Endothelial cell of umbilical vein (primary cell): ENCODE measurements at places on chromosomes 13 and 19. TPM values are rescaled to one million over a fixed set of nuclear protein-coding genes. Genes with fewer than 3 reads are reported as not detected.
A peak's percentile ranks its signal among the peaks of the same experiment; 100 is the strongest.

HOMER3 gene
- total RNA-seq, result 131 and 139 TPM in 2 replicates

- DNase-seq, result no peak
- H3K4me3 ChIP-seq, result no peak overlapping the region
- H3K36me3 ChIP-seq, result no peaks in the 10 kb centered on the region
- H3K4me1 ChIP-seq, result no peaks in the 10 kb centered on the region
- H3K27ac ChIP-seq, result no peak overlapping the region
Observed at GRCh38 chr13:97946951-97947588, 6.4 kb upstream of the IPO5 start.

F2RL3 gene
- 1.2 TPM in 2 replicates for total RNA-seq

GRCh38 chr19:15551293-15552004 lies 43.1 kb downstream of the CYP4F22 start:
- H3K4me1 ChIP-seq, result peaks cover 10% of the 10 kb centered on the region
- H3K27ac ChIP-seq, result no peak overlapping the region
- no peaks in the 10 kb centered on the region for H3K36me3 ChIP-seq
- H3K27me3 ChIP-seq, result peaks cover 1% of the 10 kb centered on the region
- H3K4me3 ChIP-seq, result no peak overlapping the region
- no peak for DNase-seq

REX1BD gene
- total RNA-seq, result 64.0 and 64.4 TPM in 2 replicates

- no peak for DNase-seq
- no peak overlapping the region for H3K4me3 ChIP-seq
- no peaks in the 10 kb centered on the region for H3K36me3 ChIP-seq
- H3K27me3 ChIP-seq, result no peaks in the 10 kb centered on the region
Observed at GRCh38 chr19:47510516-47511127, 4.2 kb downstream of the NAPA start.

TTYH1 gene
- not detected in 2 replicates for total RNA-seq

DNA sequence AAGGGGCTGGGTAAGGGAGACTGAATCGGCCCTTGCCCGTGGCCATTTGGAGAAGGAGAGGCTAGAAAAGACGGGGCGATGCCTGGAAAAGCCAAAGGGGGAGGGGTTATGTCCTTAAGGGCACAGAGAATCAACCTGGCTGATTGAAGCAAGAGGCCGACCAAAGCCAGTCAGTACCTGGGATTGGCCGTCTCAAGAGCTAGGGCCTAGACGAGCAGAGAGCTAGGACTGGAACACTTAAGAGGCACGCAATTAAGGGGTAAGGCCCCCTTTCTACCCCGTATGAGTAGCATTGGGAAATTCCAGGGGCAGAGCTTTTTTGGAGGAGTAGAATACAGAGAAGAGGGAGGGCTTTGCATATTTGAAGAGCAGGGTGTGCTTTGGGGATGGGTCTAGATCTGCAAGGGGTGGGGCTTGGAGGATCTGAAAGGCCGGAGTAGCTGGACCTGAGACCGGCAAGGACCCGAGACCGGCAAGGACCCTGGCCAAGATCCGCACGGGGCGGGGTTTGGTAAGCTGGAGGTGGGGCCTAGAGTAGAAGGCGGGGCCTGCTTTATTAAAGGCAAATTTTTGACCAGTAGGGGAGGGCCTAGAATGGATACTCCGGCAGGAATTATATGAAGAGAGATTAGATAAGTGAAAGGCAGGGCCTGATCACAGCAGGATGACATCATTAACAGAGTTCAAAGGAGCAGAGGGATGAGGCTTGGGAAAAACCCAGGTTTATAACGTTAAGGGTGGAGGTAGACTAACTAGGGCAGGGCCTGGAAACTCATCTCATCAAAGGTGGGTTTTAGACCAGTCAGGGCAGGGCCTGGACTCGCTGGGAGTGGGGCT lies 10.7 kb upstream of the CACNG6 start:
- peaks cover 19% of the 10 kb centered on the region for H3K4me1 ChIP-seq
- H3K27me3 ChIP-seq, result no peaks in the 10 kb centered on the region
- H3K4me3 ChIP-seq, result peak overlapping the region; percentile 60

DNA sequence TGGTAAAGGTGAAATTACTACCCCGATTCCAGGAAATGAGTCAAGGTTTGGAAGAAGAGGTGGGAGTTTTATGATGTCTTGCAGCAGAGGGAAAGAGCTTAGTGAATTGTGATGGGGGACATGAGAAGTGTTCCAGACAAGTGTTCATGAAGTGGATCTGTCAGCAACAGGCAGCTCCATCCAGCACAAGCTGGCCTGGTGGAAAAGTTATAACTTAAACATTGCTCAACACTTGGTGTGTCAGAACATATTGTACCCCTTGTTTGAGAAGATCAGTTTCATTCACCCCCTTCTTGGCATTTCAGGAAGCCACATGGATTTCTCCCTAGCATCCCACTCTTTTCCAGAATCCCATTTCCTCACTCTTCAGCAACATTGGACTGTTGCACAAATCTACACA lies 222.0 kb downstream of the B3GLCT start:
- H3K4me3 ChIP-seq, result no peak overlapping the region
- no peaks in the 10 kb centered on the region for H3K36me3 ChIP-seq
- no peak for DNase-seq
- H3K4me1 ChIP-seq, result peaks cover 2% of the 10 kb centered on the region

DNA sequence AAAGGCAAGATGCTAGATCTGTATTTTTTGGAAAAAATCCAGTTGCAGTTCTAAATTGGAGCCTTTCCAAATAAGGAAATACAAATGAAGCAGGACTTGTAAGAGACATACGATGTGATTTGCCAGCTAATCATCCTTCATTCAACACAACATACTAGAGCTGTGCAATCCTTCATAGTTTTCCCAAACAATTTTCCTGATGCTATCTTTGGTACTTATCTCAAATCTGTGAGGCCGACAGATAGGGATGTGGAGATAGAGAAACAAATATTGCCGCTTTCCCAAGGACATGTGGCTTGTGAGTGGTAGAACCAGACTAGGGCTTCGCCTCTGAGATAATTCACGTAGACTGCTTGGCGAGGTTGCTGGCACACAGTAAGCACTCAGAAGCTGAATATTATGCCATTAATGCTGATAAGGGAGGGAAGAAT lies 176.6 kb downstream of the LMO7 start:
- no peaks in the 10 kb centered on the region for H3K27me3 ChIP-seq
- H3K36me3 ChIP-seq, result no peaks in the 10 kb centered on the region
- H3K4me1 ChIP-seq, result peaks cover 7% of the 10 kb centered on the region
- H3K27ac ChIP-seq, result no peak overlapping the region
- H3K4me3 ChIP-seq, result no peak overlapping the region

DNA sequence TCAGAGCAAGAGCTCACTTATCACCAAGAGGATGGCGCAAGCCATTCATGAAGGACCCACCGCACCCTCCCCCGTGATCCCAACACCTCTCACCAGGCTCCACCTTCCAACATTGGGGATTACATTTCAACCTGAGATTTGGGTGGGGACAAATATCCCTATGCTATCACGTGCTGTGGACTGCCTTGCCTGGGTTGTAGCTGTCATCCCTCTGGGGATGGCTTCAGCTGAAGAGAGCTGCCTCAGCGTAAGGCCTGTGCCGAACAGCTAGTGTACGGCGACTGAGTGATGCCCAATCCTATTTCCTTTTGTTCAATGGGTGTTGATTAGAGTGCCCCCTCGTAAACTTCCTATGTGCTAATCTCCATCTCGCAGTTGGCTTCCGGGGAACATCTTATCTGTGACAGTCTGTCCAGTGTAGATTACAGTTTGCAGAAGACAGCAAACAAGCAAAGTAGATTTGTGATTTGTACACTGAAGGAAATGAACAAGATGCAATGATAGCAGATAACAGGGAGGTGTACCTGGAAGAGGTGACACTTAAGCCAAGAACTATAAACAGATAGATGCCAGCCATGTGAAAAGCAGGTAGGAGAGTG lies 11.8 kb upstream of the RCBTB1 start:
- H3K36me3 ChIP-seq, result no peaks in the 10 kb centered on the region
- no peaks in the 10 kb centered on the region for H3K4me1 ChIP-seq
- no peak overlapping the region for H3K27ac ChIP-seq
- no peak for DNase-seq
- no peak overlapping the region for H3K4me3 ChIP-seq

- no peak overlapping the region for H3K4me3 ChIP-seq
- H3K36me3 ChIP-seq, result no peaks in the 10 kb centered on the region
- H3K27ac ChIP-seq, result no peak overlapping the region
- no peaks in the 10 kb centered on the region for H3K27me3 ChIP-seq
- no peak for DNase-seq
Observed at GRCh38 chr13:114151565-114152284, 19.3 kb upstream of the RASA3 start.

DNA sequence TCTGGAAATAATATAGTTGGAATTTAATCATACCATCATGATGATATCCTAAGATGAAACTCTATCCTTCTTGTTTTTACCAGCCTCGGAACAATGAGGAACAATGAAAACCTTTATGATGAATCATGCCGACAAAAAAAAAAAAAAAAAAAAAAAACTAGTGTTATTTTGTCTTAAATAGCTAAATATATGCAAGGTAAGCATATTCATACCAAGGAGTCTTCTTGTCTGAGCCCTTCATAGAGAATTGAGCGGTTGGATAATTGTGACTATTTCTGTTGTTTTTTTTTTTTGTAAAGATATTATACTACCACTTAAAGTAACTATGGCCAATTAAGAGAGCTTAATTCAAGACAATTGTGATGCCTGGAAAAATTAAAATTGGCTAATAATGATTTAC lies 244.0 kb upstream of the PCDH9 start:
- no peak for DNase-seq
- H3K36me3 ChIP-seq, result no peaks in the 10 kb centered on the region
- H3K4me3 ChIP-seq, result no peak overlapping the region
- no peaks in the 10 kb centered on the region for H3K27me3 ChIP-seq
- H3K27ac ChIP-seq, result no peak overlapping the region

NLRP4 gene
- not detected in 2 replicates for total RNA-seq

ZNF93 gene
- total RNA-seq, result 5.6 and 9.9 TPM in 2 replicates

GRCh38 chr13:33932769-33933406 lies 114.9 kb downstream of the RFC3 start:
- no peaks in the 10 kb centered on the region for H3K36me3 ChIP-seq
- no peaks in the 10 kb centered on the region for H3K4me1 ChIP-seq
- H3K4me3 ChIP-seq, result no peak overlapping the region
- no peak for DNase-seq

DNA sequence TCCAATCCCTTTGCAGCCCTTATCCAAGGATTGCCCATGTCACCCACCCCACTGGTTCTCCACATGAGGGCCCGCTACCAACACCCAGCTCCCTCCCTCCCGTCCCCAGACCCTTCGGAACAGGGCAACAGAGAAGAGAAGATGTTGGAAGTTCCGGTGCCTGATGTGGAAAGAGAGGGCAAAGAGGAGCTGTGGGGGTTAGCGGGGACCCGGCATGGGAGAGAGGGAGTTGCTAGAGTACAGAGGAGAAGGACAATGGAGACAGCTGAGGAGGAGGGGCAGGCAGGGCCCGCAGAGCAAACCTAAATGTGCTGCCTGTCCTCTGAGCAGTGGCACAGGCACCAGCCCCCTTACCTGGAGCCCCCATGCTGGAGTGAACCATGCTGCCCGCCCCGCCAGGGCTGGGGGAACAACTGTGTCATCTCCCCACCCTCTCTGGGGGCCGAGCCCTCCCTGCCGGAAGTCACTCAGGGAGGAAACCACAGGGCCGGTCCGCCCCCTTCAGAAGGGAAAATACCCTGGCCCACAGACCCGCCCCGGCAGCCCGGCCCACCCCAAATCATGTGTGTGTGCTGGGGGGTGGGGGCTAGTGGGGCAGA lies at the start of gene POU2F2:
Gene POU2F2, minus strand, starts transcription at position 417 of the 599 bp plus-strand sequence. Its CDS starts 35 bp downstream, at position 382.
- H3K4me3 ChIP-seq, result no peak within 1 kb of the TSS
- no peak within 1 kb of the TSS for H3K27ac ChIP-seq
- peaks cover 6% of the 10 kb centered on the region for H3K4me1 ChIP-seq
- DNase-seq, result no peak
- H3K27me3 ChIP-seq, result no peaks in the 10 kb centered on the region
- no peaks in the 10 kb centered on the region for H3K36me3 ChIP-seq

ACP5 gene
- total RNA-seq, result not detected in 2 replicates

DNA sequence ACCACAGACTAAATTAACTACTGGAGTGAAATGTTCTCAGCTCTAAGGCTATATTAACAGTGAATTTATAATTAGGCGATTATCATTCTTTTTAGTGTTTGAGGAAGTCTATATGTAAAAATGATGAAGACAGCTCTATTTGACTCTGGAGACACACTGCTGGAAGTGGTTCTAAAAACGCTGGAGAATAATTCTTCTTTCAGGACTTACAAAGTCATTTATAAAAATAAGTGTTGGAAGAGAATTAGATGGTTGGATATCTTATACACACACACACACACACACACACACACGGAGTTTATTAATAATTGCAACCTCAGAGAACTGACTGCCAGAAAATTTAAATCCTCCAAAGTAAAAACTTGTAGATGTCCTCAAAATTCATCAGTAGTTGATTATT lies 1171.3 kb downstream of the EFNB2 start:
- H3K36me3 ChIP-seq, result no peaks in the 10 kb centered on the region
- H3K27ac ChIP-seq, result no peak overlapping the region
- no peaks in the 10 kb centered on the region for H3K27me3 ChIP-seq
- no peak for DNase-seq
- H3K4me1 ChIP-seq, result no peaks in the 10 kb centered on the region

GRCh38 chr13:106789911-106790310 lies 222.0 kb upstream of the ARGLU1 start:
- no peak overlapping the region for H3K27ac ChIP-seq
- H3K36me3 ChIP-seq, result no peaks in the 10 kb centered on the region
- H3K4me1 ChIP-seq, result no peaks in the 10 kb centered on the region

DNA sequence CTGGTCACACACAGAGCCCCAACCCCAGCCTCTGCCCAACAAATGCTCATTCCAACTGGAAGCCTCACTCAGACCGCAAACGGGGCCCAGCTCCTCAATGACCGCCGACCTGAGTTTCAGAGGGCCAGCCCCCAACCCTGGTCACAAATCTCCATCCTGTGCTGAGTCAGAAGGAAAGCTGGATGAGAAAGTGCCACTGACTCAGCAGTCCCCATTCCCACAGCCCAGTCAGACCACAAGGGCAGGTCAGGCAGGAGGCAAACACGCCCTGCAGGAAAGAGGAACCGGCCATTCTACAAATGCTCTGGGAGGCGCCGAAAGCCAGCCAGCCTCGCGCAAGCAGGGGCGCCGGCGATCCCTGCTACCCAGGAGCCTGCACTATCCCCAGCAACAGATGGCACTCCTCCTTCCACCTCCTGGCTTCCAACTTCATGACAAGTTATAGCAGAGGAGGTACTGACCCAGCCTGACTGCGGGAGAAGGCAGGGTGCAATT lies 14.1 kb upstream of the PRKD2 start:
- no peaks in the 10 kb centered on the region for H3K27me3 ChIP-seq
- peak overlapping the region; percentile 41 for H3K27ac ChIP-seq
- peaks cover 37% of the 10 kb centered on the region for H3K36me3 ChIP-seq

DNA sequence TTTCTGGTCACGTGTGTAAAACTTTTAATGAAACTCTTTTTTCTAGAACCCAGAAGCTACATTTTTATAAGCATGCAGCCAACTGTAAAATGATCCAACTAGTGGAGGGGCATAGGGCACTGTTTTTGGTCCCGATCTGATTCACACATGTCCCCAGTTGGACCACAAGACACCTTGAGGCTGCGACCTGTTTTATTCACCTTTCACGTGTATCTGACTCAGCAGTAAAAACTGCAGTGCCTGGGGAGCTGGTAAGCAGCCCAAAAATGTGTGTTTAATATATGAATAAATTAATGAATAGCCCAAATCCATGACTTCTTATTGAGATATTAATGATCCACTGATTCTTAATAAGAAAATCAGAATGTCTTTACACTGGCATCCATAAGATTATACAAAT lies 140.4 kb downstream of the COL4A1 start:
- no peaks in the 10 kb centered on the region for H3K27me3 ChIP-seq
- H3K27ac ChIP-seq, result no peak overlapping the region
- H3K4me3 ChIP-seq, result no peak overlapping the region
- no peaks in the 10 kb centered on the region for H3K4me1 ChIP-seq
- peaks cover 48% of the 10 kb centered on the region for H3K36me3 ChIP-seq

- H3K4me1 ChIP-seq, result peaks cover 27% of the 10 kb centered on the region
- no peak for DNase-seq
- H3K27me3 ChIP-seq, result no peaks in the 10 kb centered on the region
- no peak overlapping the region for H3K4me3 ChIP-seq
Observed at GRCh38 chr19:37995346-37995745, 88.3 kb downstream of the SIPA1L3 start.

ALKBH6 gene
- total RNA-seq, result 17.3 and 21.4 TPM in 2 replicates

KLK11 gene
- not detected in 2 replicates for total RNA-seq

ZNF266 gene
- total RNA-seq, result 16.7 and 17.0 TPM in 2 replicates
